Fibroblast of lung (primary cell): ENCODE measurements at places on chromosomes 6 and 20. TPM values are rescaled to one million over a fixed set of nuclear protein-coding genes. Genes with fewer than 3 reads are reported as not detected.

- no peak for DNase-seq
These were observed 95.1 kb upstream of the PTPN1 start for GRCh38 chr20:50415021-50415515.

DNA sequence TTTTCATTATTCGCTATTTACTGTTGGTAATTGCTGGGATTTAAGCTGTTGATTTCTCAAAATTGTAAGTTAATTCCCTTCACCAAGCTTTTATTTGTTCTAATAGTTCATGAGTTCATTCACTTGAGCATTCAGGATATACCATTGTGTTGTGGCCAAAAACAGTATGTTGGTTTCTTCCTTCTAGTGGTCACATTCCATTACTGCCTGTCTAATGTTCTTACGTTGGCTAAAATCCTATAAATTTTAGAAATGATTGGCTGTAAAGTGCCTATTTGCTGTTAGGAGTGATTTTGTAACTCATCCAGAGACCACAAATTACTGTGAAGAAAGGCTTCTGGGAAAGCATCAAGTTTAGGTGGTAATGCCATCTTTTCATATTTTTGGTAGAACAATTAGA lies 76.3 kb downstream of the FARS2 start:
- DNase-seq: peak; percentile 83

- DNase-seq: no peak
These were observed 54.3 kb upstream of the BACH2 start for GRCh38 chr6:90350689-90351554.

DNA sequence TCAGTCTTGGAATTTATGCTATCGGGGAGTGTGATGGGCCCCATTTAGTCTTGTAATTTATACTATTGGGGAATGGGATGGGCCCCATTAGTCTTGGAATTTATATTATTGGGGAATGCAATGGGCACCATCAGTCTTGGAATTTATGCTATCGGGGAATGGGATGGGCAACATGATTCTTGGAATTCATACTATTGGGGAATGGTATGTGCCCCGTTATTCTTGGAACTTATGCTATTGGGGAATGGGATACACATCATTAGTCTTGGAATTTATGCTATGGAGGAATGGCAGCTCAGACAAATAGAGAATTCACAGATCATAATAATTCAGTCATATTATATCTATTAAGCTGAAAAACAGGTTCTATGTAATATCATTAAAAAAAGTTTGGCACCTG lies 300.3 kb downstream of the SMOC2 start:
- no peak for DNase-seq

DNA sequence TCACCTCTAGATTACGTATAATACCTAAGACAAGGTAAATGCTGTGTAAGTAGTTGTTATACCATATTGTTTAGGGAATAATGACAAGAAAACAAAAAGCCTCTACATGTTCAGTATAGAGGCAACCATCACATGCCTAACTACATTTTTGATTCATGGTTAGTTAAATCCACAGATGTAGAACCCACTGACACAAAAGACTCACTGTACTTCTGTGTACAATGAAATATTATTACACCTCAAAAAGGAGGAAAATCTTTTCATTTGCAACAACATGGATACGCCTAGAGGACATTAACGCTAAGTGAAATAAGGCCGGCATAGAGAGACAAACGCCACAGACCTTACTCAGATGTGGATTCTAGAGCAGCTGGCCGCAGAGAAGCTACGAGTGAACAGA lies 50.5 kb downstream of the NINL start:
- no peak for DNase-seq

- peak; percentile 29 for DNase-seq
These were observed 191.3 kb upstream of the FOXA2 start for GRCh38 chr20:22775671-22776139.

DNA sequence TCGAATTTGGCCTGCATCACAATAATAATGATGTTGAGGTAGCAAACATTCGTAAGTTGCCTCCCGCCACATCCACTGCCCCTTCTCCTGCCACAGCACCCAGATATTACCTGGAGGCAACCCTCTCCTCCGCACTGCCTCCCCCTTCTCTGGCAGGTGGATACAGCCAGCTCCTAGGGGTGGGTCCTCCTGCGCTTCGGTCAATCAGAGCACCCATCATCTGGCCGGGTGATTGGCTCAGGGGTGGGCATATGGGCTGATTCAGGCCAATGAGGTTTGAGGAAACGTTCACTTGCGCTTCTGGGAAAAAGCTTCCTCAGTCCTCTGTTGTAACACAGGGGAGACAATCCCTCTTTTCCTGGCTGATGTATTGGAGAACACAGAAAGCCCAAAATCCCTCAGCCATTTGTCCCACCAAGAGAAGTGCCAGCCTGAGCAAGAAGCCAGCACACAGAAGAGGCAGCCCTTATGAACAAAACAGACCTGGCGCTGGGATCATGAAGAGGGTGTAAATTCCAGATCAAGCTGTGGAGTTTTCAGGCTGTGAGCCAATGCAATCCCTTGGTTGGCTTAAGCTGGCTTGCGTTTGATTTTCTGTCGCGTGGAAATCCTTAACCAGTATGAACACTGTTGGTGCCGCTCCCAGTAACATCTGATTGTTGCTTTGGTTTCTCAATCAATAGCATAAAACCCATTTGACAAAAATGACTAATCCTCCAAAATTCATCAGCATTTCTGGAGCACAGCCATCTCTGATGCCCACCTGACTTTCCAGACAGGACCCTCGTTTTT lies 82.2 kb downstream of the PRDM1 start:
- no peak for DNase-seq

DNA sequence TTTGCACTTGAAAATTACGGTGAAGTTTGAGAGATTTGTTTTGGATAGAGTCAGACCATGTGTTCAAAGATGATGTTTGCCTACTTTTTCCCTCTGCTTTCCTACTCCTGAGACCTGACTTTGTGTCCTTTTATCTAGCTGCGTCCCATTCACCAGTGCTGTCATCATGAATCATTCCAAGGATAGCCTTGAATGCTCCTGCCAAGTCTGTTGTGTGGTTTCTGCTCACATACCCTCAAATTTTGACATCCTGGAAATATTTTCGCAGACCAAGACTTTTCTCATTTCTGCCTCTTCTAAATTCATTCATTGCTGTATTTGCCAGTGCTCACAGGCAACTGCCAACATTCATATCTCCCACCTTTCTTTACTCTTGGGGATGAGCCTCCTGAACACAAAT lies 175.9 kb upstream of the SCGN start:
- DNase-seq: peak; percentile 85

SNHG17 gene
- 15.0 and 50.2 TPM in 2 replicates for polyA plus RNA-seq

- peak; percentile 82 for DNase-seq
These were observed 6.6 kb downstream of the ECI2 start for GRCh38 chr6:4128748-4129147.

ANGPT4 gene
- polyA plus RNA-seq: not detected in 2 replicates

SMPDL3A gene
- 29.7 and 30.5 TPM in 2 replicates for polyA plus RNA-seq

- no peak for DNase-seq
These were observed 496 bp downstream of the TMEM242 start for GRCh38 chr6:157322792-157323254.

GRCh38 chr20:52958211-52958610 lies 13.9 kb upstream of the TSHZ2 start:
- peak; percentile 29 for DNase-seq

DNA sequence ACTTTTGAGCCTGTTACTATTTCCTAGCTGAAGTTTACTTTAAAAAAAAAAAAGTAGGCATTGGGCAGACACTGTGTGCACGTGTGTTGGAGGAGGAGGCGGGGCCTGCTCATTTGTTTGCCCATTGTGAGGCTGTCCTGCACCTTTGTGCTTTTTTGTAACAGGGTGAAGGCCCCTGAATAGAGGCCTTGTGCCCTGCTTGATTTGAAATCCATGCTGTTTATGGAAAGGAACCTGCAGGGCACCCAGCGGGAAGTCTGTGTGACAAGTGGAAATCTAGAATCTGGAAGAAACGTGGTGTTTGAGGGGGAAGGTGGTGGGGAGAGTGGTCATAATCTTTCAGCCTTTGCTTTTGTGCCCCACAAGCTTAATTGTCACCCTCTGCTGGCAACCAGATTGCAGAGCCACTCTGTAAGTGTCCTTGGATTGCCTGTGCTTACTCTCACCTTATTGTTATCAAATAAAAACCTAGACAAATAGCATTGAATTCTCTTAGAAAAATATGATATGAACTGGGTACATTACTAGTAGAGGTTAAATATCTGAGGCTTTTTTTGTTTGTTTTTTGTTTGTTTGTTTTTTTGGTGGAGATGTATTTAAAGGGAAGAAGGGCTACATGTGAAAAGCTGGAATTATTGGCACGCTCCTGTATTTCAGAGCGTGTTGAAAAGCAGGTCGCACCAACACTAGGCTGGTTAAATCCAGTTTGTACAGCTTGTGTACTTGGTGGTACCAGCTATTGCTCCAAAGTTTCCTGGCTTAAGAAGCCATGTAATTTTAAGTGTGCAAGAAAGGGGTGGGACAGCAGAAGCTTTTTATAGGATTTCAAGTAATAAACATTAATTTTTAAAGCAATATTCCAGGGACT lies 156.3 kb downstream of the ARID1B start:
- no peak for DNase-seq

EYS gene
- polyA plus RNA-seq: 0.01 TPM in 1 of 2 replicates, not detected in the other

BTN1A1 gene
- not detected in 2 replicates for polyA plus RNA-seq

ELOVL4 gene
- 4.3 and 5.2 TPM in 2 replicates for polyA plus RNA-seq

HLA-DOB gene
- 0.16 and 0.49 TPM in 2 replicates for polyA plus RNA-seq

- no peak for DNase-seq
These were observed 251.9 kb upstream of the RNF24 start for GRCh38 chr20:4267242-4267641.

DNA sequence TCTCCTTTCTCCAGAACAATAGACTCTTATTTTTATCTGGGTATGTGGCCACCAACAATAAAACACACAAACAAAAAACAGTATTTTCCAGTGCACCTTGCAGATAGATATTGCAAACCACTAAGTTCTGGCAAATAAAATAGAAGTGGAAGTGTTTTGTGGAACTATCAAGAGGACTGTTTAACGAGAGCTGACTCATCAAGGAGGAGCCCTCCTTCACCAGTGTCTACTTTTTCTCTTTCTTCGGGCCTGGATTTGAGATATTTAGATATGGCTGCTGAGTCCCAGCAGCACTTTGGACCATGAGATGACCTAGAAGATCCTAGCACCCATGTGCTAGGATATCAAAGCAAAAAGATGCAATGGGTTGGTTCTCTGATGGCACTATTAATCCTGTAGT lies 154.7 kb downstream of the AIG1 start:
- DNase-seq: no peak

DNA sequence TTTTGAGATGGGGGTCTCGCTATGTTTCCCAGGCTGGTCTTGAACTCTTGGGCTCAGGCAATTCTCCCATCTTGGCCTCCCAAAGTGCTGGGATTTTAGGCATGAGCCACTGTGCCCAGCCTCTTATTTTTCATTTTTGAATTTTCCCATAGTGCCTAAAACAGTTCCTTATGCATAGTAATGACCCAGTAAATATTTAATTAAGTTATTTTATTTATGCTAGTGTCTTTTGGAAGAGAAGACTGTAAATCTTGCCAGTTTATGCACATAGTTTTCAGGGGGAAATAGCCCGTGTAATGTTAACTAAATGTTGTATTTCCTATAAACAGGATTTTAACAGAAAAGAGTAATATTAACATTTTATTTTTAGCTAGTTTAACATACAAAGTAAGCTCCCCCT lies 60.3 kb downstream of the AFG1L start:
- DNase-seq: no peak

PCED1A gene
- 10.3 and 16.4 TPM in 2 replicates for polyA plus RNA-seq

GABBR1 gene
- 8.7 and 10.9 TPM in 2 replicates for polyA plus RNA-seq

DNA sequence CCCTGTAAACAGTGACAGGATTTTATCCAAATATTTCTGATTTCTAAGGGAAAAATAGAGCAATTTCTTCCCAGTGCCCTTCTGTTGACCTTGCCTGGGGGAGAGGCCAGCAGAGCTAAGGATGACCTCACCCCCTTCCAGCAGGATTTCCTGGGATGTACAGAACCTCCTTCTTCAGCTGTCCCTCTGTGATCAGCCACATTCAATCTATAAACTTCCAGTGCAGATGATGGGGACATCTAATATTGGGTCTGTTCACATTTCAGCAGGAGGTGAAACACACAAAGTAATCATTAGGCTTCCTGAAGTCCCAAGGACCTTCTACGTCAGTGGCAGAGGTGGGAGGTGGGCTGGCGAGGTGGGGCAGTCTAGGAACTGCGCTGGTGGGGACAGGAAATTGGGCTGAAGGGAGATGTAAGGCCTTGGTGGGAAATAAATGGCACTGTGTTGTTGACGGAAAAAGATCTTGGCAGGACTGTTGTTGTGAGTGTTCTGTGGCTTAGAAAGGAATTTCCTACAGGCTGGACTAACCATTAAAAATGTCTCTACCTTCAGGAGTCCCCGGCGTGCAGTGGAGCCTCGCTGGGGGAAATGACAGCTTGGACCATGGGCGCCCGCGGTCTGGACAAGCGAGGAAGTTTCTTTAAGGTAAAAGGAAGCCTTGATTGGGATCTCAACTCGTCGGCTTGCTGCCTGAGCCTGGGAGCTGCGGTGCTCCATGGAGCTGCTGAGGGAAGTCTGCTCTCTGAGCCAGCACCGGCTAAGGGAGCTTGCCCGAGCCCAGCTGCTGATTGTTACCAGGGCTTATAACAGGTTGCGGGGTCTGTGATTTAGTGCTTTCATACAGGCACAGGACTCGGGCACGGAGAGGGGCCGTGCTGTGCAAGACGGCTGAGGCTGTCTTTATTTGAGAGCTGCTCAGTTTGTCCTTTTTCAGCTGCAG lies 127.9 kb upstream of the NAA20 start:
- peak; percentile 70 for DNase-seq

GRCh38 chr6:125154118-125154760 lies 666 bp downstream of the TPD52L1 start:
- no peak for DNase-seq

MATN4 gene
- polyA plus RNA-seq: 0.02 and 0.06 TPM in 2 replicates

DNA sequence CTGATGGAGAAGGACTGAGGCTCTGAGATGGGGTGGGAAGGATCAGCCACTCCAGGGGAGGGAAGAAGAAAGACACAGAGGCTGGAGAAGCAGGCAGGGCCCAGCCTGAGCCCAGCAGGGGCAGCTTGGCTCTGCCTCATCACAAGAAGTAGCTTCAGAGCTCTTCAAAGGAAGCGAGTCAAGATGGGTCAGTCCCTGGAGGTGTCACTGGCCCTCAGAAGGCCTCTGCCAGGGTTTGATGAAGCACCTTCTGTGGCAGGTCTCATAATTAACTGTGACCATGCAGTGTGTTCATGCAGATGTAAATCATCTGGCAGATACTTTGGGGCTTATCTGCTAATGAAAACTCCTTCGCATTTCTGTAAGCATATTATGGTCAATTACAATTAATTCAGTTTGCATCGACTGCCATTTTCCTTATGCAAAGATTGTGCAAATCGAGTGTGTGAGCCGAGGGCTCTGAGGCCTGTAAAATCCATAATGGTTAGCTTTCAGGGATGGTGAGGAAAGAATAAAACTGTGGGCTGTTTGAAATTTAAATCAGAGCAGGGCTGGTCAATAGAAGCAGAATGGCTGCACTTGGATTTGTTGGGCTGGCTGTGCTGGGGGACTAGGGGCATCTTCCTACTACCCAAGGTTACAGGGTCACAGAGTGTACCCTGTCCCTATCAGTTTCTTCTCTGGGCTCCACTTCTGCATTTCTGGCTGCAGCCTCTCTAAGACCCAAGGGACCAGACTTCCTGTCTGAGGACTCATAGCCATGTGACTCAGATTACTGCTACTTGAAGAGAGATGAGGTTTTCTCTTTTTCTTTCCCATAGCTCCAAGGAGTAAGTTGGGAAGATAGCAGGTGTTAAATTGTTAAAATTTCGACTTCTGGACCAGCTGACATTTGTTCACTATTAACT lies 376.6 kb downstream of the DHX35 start:
- peak; percentile 0 for DNase-seq
